Activated effector memory CD4-positive, alpha-beta T cell treated with Interleukin-2 at 50 U/mL for 16 hours (primary cell): ENCODE measurements at places on chromosomes 5 and 9.

- no peak for DNase-seq
These were observed 198.1 kb downstream of the SYK start for GRCh38 chr9:90999425-91000397.

DNA sequence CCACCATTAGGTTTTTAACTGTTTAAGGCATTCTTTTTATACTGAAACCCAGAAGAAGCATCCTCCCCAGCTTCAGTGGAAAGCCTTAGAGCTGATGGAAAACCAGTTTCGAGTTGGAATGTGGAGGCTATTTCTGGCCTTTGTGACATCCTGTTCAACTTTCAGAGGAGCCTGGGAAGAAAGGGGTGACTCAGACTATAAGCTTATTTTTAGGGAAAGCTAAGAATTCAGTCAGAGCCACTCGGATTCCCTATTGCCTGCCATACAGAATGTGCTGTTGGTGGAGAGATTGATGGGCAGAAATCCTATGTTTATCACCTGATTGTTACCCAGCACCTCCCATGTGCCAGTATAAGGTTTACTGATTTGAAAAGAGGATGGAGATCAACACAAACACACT lies 19.8 kb downstream of the PALM2AKAP2 start:
- no peak for DNase-seq

- DNase-seq: no peak
These were observed 259.3 kb downstream of the CEMIP2 start for GRCh38 chr9:71509054-71509453.

- no peak for DNase-seq
These were observed 9.1 kb downstream of the CHMP5 start for GRCh38 chr9:33273972-33274328.

GRCh38 chr5:160847526-160848085 lies 4.4 kb downstream of the ATP10B start:
- DNase-seq: no peak

GRCh38 chr5:168603746-168604145 lies 24.6 kb upstream of the PANK3 start:
- DNase-seq: no peak

- no peak for DNase-seq
These were observed 10.5 kb upstream of the OLFM1 start for GRCh38 chr9:135076876-135077430.

DNA sequence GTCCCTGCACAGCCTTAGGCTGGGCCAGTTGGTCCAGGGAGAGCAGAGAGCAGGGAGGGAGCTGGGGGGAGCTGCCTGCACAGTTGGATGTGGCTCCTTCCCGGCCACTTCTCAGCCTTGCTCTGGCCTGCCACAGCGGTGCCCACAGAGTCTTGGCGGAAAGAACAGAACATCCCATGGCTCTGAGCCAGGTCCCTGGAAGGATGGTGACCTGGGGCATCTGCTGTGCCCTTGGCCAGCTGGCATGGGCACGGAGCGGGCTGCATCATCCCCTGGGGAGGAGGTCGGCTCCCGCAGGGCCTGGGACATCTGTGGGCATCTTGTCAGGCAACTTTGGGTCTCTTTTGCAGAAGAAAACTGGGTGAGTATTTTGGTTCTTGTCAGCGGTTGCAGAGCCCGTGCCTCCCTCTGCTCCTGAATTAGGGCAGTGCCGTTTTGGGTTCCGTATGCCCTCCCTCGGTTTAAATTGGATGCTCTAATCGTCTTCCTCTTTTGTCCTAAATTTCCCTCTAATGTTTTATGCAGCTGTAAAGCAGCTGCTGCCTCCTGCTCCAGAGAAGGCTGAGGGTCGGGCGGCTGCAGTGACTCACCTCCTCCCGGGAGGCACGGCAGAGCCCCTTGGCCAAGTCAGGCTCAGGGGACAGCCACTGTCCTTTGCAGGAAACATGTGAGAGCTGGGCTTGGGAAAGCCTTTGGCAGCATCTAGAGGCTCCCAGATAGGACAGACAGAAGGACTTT lies 10.5 kb upstream of the NACC2 start:
- DNase-seq: no peak

- no peak for DNase-seq
These were observed 90.8 kb downstream of the LHX2 start for GRCh38 chr9:124102363-124102762.

- DNase-seq: no peak
These were observed 80.6 kb upstream of the ZNF366 start for GRCh38 chr5:72587661-72588308.

DNA sequence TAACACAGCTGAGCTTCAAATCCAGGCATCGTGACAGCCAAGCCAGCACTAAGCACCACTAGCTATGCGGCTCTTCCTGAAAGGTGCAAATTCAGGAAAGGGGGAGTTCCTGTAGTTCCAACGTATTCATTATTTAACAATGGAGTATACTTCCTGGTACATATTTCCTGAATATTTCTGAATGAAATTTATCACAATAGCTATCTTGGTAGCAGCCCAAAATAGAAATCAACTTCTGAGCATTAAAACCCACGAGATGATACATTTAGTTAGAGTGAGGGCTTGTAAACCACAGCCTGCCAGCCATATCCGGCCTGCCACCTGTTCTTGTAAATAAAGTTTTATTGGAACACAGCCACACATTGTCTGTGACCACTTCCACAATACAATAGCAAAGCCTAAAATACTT lies 109.7 kb upstream of the RETREG1 start:
- DNase-seq: no peak

GRCh38 chr9:85117831-85118230 lies 448.3 kb downstream of the NTRK2 start:
- no peak for DNase-seq

DNA sequence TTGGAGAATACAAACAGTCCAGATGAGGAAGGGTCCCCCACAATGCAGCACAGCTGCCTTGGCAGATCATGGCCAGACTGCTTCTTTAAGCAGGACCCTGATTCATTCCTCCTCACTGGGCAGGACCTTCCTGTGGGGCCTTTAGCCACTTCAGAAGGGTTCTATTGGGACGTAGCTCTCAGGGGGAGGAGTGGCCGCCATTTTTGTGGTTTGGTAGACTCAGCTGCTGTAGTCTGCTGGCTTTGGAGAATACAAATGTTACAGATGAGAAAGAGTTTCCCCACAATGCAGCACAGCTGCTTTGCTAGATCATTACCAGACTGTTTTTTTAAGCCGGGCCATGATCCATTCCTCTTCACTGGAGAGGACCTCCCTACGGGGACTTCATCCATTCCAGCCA lies 57.4 kb downstream of the TMEM38B start:
- no peak for DNase-seq

DNA sequence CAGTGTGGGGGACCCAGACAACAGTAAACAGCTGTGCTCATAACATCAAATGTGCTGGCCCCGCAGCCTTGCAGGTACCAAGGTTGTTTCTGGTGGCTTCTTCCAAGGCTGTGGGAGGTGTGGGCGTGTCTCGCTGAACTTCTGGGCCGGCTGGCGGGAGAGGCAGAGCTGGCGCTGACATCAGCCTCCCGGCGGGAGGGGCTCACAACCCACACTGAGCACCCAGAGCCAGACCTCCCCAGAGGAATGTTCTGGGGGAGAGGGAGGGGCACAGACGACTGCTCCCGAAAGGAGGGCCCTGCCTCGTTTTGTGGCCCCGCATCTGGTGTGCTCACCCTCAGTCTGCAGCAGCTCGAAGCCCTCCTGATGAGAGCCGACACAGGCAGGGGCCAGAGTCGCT lies 6.9 kb upstream of the SLC12A7 start:
- no peak for DNase-seq

DNA sequence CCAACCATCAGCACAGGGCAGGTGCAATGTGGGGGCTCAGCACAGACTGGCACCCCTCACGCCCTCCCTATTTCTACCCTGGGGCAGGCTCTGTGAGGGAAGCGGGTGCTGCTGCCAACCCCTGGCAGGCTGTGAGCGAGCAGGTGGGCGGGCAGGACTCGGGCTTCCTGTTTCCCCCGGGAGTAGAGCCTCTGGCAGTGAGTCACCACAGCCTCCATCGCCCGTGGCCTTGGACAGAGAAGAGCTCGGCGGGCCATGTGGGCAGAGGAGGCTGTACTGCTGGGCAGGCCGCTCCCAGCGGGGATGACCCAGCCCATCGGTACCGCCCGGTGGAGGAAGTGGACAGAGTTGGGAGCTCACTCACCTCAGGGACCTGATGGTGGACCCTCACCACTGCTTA lies 16.6 kb downstream of the KCNT1 start:
- DNase-seq: no peak

- no peak for DNase-seq
These were observed 7.2 kb upstream of the LHFPL2 start for GRCh38 chr5:78655746-78656290.

- DNase-seq: no peak
These were observed 3.5 kb upstream of the F2RL2 start for GRCh38 chr5:76626738-76627137.

GRCh38 chr5:74616236-74617146 lies 24.0 kb downstream of the ENC1 start:
- no peak for DNase-seq

DNA sequence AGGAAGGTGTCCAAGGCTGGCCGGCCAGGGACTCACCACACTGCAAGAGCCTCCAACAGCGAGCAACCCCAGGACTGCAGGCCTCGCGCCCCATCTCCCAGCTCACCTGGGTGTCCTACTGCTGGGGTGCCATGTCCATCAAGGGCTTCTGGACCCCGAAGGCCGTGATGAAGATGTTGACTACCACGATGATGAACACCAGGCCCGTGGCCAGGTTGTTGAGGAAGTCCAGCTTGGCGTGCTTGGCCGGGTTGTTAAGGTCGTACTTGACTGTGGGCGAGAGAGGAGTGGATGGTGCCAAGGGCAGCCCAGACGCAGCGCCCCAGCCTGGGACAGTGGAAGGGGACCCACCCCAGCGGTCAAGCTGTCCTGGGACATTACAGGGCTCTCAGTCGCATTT lies 9.3 kb downstream of the NINJ1 start:
- DNase-seq: no peak

- no peak for DNase-seq
These were observed 219.1 kb downstream of the C9orf50 start for GRCh38 chr9:129401623-129402370.

DNA sequence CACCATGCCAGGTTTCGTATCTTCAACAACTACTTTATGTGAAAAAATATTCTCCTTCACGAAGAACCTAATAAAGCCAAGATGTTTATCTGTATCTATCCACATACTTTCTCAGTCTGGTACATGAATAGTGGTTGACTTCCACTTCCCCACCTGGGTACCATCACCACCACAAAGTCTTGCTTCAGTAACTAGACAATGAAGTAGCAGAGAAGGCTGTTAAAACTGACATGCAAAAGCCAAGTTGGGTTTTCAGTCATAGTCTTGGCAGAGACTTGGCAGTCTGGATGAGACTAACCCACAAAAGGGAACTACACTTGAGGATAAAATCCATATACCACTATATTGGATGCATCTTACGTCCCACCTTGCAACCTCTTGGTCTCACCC lies 5.0 kb downstream of the P4HA2 start:
- DNase-seq: no peak

- no peak for DNase-seq
These were observed 70.7 kb downstream of the ENTREP1 start for GRCh38 chr9:69395718-69396117.

GRCh38 chr5:140341591-140341990 lies 4.8 kb downstream of the HBEGF start:
- DNase-seq: no peak

- no peak for DNase-seq
These were observed 3.5 kb downstream of the KDM4C start for GRCh38 chr9:6761306-6761705.

DNA sequence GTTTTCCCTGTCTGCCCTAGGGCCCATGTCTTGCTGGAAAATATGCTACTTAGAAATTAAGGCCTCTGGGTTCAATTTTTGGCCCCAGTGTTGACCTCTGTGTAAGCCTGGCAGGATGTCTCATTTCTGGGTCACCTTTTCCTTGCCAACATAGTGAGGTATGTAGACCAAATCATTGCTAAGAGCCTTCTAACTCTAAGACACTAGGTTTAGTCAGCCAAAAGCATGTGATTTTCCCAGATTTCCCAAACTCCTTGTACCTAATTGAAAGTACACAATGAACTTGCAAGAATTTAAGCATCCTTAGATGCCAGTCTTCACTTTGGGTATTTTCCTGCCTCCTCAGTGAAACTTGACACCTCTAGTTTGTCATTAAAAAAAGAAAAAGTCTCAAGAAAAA lies 77.0 kb downstream of the GALNT10 start:
- DNase-seq: no peak

GRCh38 chr5:148810823-148811222 lies 15.6 kb upstream of the ADRB2 start:
- DNase-seq: no peak

DNA sequence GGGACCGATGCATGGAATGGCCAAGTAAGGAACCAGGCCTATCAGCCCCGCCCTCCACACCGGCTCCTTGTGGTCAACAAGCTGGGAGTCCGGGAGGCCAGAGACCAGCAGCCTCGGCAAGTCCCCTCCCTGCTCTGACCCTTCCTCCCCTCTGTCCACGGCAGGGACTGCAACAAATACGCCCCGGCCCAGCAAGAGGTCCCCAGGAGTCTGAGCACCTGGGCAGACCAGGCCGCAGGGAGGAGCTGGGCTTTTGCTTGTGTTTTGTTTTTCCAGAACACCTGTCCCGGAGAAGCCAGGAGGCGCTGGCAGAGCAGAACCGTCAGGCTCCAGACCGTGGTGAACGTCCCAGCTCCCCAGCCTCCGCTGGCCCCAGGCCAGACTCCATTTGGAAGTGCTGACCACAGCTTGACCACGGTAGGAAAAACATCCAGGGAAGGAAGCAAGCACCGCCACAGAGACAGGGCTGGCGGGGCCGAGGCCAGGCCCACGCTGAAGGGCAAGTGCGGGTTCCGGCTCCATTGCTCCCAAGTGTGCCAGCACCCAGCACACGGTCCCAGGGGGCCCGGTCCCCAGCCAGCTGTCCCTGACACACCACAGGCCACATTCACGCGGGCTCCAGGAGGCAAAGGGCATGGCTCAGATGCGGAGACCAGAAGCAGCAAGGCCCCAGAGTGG lies 56.7 kb downstream of the VAV2 start:
- no peak for DNase-seq

DNA sequence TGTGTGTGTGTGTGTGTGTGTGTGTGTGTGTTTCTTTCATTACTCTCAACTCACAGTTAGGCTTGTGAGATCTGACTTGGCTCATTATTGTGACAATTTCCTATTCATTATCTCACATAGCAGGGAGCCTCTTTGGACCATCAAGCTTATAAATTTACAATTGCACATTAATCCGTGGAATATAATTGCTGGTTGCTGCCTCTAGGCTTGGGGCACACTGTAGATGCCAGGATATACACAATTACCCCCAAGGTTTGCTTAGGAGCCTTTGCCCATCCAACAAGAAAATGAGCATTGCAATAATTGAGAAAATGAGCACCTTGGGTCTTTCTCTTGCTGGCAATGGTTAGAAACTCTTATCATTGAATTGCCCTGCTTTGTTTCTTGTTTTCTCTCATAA lies 161.6 kb upstream of the DMRTA1 start:
- DNase-seq: no peak

GRCh38 chr5:109844148-109844547 lies 154.4 kb downstream of the MAN2A1 start:
- no peak for DNase-seq

DNA sequence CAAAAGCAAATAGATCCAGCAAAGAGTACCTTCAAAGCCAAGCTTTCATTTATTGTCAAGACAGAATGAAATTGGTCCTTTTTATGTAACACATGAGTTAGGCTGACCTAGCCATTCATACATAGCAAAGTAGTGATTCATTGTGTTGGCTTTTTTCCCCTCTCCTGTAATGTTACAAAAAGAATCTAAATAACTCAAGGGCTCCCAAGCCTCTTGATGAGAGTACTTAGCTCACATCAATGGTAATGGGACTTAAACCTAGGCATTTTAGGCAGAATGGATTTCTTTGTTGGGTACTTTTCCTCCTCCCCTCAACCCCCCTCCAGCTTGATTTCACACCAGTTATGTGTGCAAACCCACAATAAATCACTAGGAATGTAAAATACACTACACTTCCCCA lies 123.7 kb downstream of the EBF1 start:
- DNase-seq: no peak
